ENCODE measurements at places on chromosomes 4 and X.

DNA sequence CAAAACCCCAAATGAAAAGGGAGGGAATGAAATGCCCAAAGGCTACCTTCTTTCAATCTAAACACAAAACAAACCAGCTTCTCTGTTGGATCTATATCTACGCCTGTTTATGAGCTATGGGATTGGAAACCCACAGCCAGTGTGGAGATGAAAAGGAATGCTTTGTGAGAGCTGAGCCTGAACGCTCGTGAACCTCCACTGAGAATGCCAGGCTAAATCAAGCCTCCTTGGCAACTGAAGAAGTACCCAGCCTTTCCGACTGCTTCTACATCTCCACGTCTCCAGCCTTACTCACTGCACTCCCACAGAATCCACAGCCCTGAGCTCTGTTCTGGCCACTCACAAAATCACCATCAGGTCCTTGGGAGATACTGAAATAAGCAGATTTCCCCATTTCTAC, 31.8 kb downstream of the PROM1 start:
- DNase-seq = no peak

- no peak for DNase-seq
Measured at GRCh38 chr4:183789657-183790056, 115.5 kb upstream of the STOX2 start.

DNA sequence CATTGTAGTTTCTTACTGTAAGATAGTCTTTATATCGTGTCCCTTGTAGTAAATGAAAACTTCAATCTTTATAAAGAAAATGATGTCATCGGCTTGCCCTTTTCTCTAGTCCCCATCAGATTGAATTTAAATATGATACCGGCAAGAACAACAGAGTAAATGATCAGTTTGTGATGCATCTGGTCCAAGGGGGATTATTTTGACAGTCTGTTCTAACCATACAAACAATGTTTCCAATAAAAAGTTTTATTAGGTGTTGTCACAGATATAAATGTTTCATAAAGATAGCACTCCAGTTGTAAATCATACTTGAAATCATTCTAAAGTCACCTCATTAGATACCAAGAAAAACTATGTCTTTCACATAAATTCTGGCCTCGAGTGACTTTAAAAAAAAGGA, 72.3 kb downstream of the SLC9A6 start:
- DNase-seq = no peak

- DNase-seq = no peak
Measured at GRCh38 chr4:102390438-102390837, 45.2 kb upstream of the SLC39A8 start.

GRCh38 chrX:7286168-7286837, 138.3 kb upstream of the PUDP start:
- no peak for DNase-seq

GRCh38 chrX:41599507-41599906, 89.3 kb upstream of the GPR34 start:
- DNase-seq = no peak

DNA sequence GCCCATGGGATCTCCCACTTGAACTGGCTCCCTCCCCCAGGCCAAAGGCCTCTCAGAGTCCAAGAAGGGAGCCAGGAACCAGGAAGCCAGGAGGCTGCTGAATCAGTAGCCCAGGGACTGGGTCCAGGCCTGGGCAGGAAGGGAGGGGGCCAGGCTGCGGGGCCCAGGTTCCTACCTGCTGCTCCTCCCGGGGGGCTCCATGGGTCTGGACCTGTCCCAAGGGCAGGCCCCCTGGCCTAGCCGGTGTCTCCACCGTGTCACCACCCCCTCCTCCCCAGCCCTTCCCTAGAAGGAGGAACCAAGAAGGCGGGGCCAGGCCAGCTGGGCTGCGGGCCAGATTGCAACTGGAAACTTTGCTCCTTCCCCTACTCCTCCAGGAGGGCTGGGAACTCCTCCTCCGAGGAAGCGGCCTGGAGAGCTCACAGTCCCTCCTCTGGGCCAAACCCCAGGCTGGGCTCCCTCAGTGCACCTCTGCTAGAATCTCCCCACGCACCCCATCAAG, at the start of gene IQSEC2:
IQSEC2 (minus strand) TSS at position 264 of the 502 bp plus-strand sequence.
- DNase-seq = no peak

DNA sequence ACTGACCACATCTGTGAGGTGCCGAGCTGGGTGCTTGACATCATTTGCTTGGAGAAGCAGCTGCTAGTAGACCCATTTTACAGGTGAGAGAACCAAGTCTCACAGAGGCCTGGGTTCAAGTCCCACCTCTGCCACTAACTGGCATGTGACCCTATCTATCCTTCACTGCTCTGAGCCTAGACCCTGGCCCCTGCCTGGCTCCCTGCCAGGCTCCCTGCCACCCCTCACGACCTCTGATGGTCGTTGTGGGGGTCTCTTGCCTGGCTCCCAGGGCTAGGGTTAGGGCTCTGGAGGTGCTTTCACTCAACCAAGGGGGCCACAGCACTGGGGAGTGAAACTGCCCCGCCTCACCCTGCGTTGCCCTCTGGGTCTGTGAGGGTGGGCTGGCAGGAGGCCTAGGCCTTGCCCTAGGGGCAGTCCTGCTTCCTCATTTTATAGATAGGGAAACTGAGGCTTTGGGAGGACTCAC, 7.2 kb upstream of the ADD1 start:
- no peak for DNase-seq

- no peak for DNase-seq
Measured at GRCh38 chrX:137432609-137433008, 133.3 kb upstream of the ZIC3 start.

- no peak for DNase-seq
Measured at GRCh38 chr4:53959343-53960120, 104.9 kb downstream of the CHIC2 start.

DNA sequence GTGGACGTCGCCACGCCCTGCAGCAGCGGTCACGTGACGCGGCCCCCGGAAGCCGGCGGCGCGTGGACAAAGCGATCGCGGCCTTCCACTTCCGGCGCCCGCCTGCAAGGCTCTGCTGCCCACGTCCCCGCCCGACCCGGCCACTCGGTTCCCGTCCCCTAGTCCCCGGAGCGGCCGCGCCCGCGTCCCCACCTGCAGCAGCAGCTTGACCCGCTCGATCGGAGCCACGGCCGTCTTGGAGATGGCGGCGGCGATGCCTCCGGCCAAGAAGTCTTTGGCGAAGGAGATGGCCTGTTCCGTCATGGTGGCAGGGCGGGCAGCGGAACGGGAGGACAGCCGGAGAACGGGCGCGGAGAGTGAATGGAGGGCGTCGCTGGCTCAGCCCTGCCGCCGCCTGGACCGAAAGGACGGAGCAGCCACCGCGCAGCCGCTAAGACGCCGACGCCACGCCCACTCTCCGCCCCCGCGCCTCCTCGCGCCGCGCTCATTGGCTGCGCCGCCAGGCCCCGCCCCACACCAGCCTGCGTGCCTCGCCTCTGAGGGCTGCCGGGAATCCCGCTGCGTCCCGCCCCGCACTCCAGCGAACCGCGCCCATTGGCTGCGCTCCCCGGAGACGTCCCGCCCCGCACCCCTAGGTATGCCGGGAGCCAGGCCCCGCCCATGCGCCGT, at the start of gene SLC25A6:
SLC25A6 (minus strand) TSS at position 407 of the 669 bp plus-strand sequence; CDS start at position 303, 104 bp downstream.
- DNase-seq = peak; percentile 100

- DNase-seq = peak; percentile 29
Measured at GRCh38 chr4:133148690-133149363, at the start of gene PCDH10. TSS of gene PCDH10 (plus strand) at chr4:133149294. CDS start at chr4:133150141, 847 bp downstream.

DNA sequence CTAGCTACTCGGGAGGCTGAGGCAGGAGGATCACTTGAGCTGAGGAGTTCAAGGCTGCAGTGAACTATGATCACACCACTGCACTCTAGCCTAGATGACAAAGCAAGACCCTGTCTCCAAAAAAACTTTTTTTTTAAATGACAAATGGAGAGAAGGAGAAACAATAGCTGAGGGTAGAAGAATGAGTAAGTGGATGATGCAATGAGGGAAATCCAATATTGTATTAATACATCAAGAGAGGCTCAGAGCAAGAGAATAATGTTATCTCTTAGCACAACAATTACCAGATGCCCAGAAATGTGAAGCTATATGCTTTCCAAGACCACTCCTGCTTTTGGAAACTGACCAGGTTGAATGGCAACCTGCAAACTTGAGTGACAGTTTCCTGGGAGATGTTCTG, 19.9 kb upstream of the GPR173 start:
- no peak for DNase-seq

DNA sequence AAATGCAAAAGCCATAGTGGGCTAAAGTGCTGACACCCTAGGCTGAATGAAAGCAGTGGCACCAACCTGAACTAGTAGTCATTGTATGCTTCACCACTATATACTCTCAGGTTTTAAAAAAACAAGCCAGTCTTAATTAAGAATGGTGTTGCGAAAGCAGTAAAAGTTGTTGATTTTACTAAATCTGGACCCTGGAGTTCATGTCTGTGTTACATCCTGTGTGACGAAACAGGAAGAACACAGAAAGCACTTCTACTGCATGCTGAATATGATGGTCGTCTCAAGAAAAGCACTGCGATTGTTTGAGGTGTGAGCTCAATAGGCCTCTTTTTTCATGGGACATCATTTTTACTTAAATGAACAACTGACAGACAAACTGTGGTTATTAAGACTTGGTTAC, 24.2 kb upstream of the GDPD2 start:
- DNase-seq = no peak

GRCh38 chr4:145451895-145452294, 29.8 kb upstream of the SMAD1 start:
- no peak for DNase-seq

DNA sequence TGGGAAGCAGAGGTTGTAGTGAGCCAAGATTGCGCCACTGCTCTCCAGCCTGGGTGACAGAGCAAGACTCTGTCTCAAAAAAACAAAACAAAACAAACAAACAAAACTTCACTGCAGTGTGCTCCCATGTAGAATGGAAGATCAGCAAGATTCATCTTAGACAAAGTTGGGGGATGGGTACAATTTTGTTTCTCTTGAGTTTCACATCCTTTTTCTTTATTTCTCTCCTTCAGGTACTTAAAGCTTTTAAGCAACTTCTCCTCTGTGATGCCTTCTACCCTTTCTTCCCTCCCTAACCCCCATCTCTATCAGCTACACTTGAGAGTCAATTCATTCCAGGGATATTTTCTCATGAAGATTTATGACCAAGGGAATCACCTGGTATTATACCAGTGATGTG, 15.5 kb upstream of the RBBP7 start:
- no peak for DNase-seq

GRCh38 chr4:6575503-6576240, 683 bp downstream of the MAN2B2 start:
- DNase-seq = no peak

GRCh38 chr4:168273838-168274237, 44.7 kb downstream of the DDX60 start:
- DNase-seq = no peak

- peak; percentile 15 for DNase-seq
Measured at GRCh38 chrX:97563531-97564133, 679.9 kb downstream of the RPA4 start.

DNA sequence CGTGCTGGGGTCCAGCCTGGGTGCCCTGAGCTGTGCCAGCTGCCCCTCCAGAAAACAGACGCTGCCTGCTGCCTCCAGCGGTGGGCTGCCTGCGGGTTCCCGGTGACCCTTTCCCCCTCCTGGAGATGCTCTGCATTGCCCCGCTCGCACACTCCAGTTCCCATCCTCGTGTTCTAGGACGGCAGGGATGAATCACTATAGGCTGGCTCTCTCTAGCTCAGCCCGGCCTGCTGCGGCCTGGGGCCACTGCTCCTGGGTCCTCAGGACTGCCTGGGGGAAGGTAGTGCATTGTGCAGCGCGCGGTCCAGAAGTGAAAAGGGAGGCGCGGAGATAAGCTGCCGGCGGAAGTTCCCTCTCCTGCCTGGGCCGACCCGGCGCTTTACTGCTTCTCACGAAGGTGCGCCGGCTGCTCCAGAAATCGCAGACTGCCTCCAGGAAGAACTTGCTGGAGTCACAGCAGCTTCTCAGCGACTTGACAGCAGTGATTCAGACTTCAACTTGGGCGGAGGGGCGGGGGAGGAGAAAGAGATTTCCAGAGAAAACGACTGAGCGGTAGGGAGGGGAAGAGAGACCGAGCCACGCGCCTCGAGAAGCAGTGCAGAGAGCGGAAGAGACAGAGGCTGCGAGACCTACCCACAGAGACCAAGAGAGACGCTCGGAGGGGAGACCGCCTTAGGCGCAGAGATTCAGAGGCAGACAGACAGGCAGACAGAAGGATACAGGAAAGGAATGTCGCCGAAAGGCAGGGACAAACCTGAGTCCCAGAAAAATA, 6.7 kb upstream of the MSX1 start:
- DNase-seq = peak; percentile 38

GRCh38 chr4:123378794-123379193, 17.8 kb upstream of the SPRY1 start:
- DNase-seq = no peak

DNA sequence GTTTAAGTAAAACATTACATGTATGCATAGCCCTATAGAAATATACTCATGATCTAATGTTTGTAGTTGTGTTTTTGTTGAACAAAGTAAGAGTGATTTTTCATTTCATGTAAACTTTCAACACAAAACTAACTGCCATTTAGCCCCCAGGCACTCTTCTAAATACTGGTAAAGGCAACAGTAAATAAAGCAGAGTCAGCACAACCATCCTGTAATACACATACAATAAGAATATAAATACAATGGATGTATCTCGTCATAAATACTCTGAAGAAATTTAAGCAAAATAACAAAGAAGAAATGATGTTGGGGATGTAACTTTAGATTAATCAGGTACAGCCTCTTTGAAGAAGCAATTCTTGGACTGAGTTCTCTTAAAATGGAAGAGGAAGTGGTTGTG, 821.2 kb downstream of the ARAP2 start:
- no peak for DNase-seq

GRCh38 chr4:113468165-113469022, 293.1 kb downstream of the CAMK2D start:
- DNase-seq = peak; percentile 29

DNA sequence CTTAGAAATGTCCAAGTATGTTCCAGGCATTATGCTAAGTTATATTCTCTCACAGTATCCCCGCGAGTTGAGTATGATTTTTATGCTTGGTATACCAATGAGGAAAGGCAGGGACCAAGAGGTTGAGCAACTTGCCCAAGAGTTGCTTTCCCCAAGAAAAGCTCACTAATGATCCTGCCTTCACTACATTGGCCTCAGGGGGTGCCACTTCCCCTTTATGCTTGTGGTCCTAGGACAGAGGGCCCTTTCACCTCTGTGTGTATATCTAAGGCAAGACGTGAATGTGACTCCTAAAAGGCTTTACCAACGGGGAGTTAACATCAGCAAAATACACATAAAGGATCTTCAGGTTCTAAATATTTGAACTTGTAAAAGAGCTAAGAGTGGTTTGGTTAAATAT, 164.4 kb upstream of the CPEB2 start:
- DNase-seq = no peak

DNA sequence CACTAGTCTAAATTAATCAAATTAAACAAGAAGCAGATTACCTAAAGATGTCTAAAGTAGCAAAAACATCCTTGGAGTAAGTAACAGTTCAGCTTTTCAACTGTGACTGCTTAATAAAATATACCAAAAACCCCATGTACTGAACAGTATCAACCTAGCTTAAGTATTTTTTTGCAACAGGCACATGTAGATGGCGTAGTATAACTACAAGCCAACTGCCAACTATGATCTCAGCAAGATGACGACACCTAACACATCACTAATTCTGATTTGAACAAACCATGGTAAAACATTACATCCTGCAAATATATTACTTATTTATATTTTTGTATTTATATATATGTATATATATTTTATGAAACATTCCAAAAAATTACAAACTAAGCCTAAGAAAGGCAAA, 24.5 kb downstream of the DHX15 start:
- DNase-seq = no peak

- DNase-seq = no peak
Measured at GRCh38 chrX:151694661-151695582, at the start of gene PRRG3. TSS of gene PRRG3 (plus strand) at chrX:151695458. CDS start at chrX:151698815, 3,357 bp downstream.

GRCh38 chr4:169070895-169071218, 60.8 kb upstream of the CBR4 start:
- DNase-seq = no peak

GRCh38 chrX:41236629-41237028, 97.3 kb upstream of the DDX3X start:
- DNase-seq = no peak

Data from stimulated activated CD4-positive, alpha-beta T cell treated with anti-CD3 and anti-CD28 coated beads, Interleukin-4, amount 100 ng/mL, for 1 hour (primary cell).